Uterus (tissue), 4 donors: ENCODE measurements at places on chromosomes 7 and 10. TPM values are rescaled to one million over a fixed set of nuclear protein-coding genes. Genes with fewer than 3 reads are reported as not detected.

The ANXA8 gene
- not detected for total RNA-seq

The GARS1 gene
- 33.5 TPM for total RNA-seq

The ZNF316 gene
- total RNA-seq, result 25.4 TPM

The EMX2 gene
- total RNA-seq, result 18.2 TPM

DNA sequence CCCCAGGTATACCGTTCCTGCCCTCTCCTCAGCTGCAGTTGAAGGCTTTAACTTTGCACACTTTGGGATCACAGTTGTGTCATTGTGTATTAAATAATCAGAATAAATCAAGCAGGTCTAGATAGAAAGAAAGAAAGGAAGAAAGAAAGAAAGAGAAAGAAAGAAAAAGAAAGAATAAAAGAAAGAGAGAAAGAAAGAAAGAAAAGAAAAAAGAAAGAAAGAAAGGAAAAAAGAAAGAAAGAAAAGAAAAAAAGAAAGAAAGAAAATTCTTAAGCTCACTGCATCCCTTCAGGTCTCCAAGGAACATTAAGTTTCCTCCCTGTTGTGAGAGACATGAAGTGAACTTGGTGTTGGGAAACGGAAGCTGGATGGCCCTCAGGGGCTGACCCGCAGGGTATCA is 17.2 kb upstream of the TRIM24 start:
- H3K36me3 ChIP-seq, result no peaks in the 10 kb centered on the region
- H3K27ac ChIP-seq, result no peak overlapping the region
- no peaks in the 10 kb centered on the region for H3K4me1 ChIP-seq

- no peak overlapping the region for H3K27ac ChIP-seq
- DNase-seq, result no peak
Measured at GRCh38 chr10:104735036-104735756, 94.1 kb downstream of the SORCS3 start.

- no peaks in the 10 kb centered on the region for H3K27me3 ChIP-seq
- H3K4me1 ChIP-seq, result no peaks in the 10 kb centered on the region
- no peaks in the 10 kb centered on the region for H3K36me3 ChIP-seq
- DNase-seq, result no peak
- H3K27ac ChIP-seq, result no peak overlapping the region
- no peak overlapping the region for H3K4me3 ChIP-seq
Measured at GRCh38 chr7:39091774-39092173, 114.1 kb downstream of the POU6F2 start.

DNA sequence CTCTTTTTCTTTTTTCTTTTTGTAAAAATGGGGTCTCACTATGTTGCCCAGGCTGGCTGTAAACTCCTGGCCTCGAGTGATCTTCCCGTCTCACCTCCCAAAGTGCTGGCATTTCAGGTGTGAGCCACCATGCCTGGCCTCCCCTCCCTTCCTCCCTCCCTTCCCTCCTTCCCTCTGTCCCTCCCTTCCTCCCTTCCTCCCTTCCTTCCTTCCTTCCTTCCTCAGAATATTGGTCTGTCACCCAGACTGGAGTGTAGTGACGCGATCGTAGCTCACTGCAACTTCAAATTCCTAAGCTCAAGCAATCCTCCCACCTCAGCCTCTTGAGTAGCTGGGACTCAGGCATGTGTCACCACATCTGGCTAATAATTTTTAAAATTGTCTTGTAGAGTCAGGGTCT is 8.4 kb downstream of the AGAP3 start:
- DNase-seq, result no peak
- H3K27me3 ChIP-seq, result no peaks in the 10 kb centered on the region
- no peak overlapping the region for H3K27ac ChIP-seq
- H3K4me1 ChIP-seq, result peaks cover 6% of the 10 kb centered on the region
- no peak overlapping the region for H3K4me3 ChIP-seq

GRCh38 chr7:7966141-7966734 is 2.4 kb upstream of the GLCCI1 start:
- no peak for DNase-seq
- no peaks in the 10 kb centered on the region for H3K27me3 ChIP-seq
- H3K27ac ChIP-seq, result no peak overlapping the region
- no peaks in the 10 kb centered on the region for H3K36me3 ChIP-seq
- H3K4me1 ChIP-seq, result no peaks in the 10 kb centered on the region
